ENCODE measurements at places on chromosomes 3 and 15. TPM values are rescaled to one million over a fixed set of nuclear protein-coding genes. Genes with fewer than 3 reads are reported as not detected.

NRROS gene
- not detected for total RNA-seq

ANO10 gene
- 19.4 TPM for total RNA-seq

CDHR4 gene
- total RNA-seq = 0.12 TPM

CAMK2N2 gene
- total RNA-seq = 1.4 TPM

APOD gene
- total RNA-seq = 1.8 TPM

RBMS3 gene
- total RNA-seq = 0.43 TPM

TRIM71 gene
- not detected for total RNA-seq

SAMMSON gene
- total RNA-seq = not detected

CPEB1 gene
- 3.3 TPM for total RNA-seq

OXSM gene
- 17.0 TPM for total RNA-seq

IGF1R gene
- total RNA-seq = 56.0 TPM

CRELD1 gene
- 11.8 TPM for total RNA-seq

PLCH1 gene
- total RNA-seq = 0.92 TPM

CLDN16 gene
- 0.16 TPM for total RNA-seq

ARHGEF3 gene
- total RNA-seq = 6.8 TPM

MYLK gene
- total RNA-seq = 11.6 TPM

ONECUT1 gene
- total RNA-seq = 0.27 TPM

SLC28A1 gene
- total RNA-seq = not detected

GNAT1 gene
- 0.25 TPM for total RNA-seq

RLBP1 gene
- total RNA-seq = not detected

FAM81A gene
- total RNA-seq = 10.1 TPM

ANKUB1 gene
- total RNA-seq = not detected

CHRNA3 gene
- total RNA-seq = 0.33 TPM

SPTSSB gene
- not detected for total RNA-seq

RFX7 gene
- 12.1 TPM for total RNA-seq

VPS18 gene
- total RNA-seq = 23.1 TPM

COL8A1 gene
- not detected for total RNA-seq

FANCD2OS gene
- total RNA-seq = not detected

BNC1 gene
- 0.65 TPM for total RNA-seq

CLDN1 gene
- total RNA-seq = 15.3 TPM

GREM1 gene
- total RNA-seq = 2.4 TPM

HRG gene
- total RNA-seq = not detected

ZNF621 gene
- 7.4 TPM for total RNA-seq

LDHAL6B gene
- total RNA-seq = not detected

SPATA16 gene
- total RNA-seq = not detected

RTP4 gene
- not detected for total RNA-seq

ADAMTS7 gene
- total RNA-seq = 8.5 TPM

ARGFX gene
- not detected for total RNA-seq

ACP3 gene
- not detected for total RNA-seq

RNF123 gene
- total RNA-seq = 14.6 TPM

KBTBD12 gene
- not detected for total RNA-seq

PPP1R14D gene
- total RNA-seq = not detected

SPESP1 gene
- not detected for total RNA-seq

NMNAT3 gene
- 1.2 TPM for total RNA-seq

SLC28A2 gene
- total RNA-seq = not detected

THPO gene
- 0.16 TPM for total RNA-seq

LRRIQ4 gene
- total RNA-seq = not detected

GOLGA6B gene
- total RNA-seq = not detected

FES gene
- total RNA-seq = 0.58 TPM

CHCHD4 gene
- total RNA-seq = 37.9 TPM

LMAN1L gene
- not detected for total RNA-seq
